AG04449 (cell line): ENCODE measurements at places on chromosomes 2 and 18.

GRCh38 chr18:74503137-74503536 lies 7.0 kb downstream of the CNDP2 start:
- no peak for DNase-seq

GRCh38 chr2:119531292-119531691 lies 7.0 kb upstream of the SCTR start:
- no peak for DNase-seq

DNA sequence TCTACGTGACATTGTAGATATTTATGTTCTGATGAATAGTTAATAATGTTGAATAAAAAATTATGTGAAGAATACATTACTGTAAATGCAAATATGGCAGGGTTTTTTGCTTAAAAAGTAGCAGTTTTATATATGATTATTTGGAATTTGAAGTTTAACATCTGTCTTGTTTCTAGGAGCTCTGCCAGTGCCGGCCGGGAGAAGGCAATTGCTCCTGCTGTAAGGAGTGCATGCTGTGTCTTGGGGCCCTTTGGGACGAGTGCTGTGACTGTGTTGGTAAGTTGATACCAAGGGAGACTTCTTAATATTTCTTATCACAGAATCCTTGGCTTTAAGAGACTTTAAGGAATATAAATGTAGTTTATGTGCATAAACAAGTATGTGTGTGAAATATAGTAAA lies 25.2 kb downstream of the TWSG1 start:
- no peak for DNase-seq

DNA sequence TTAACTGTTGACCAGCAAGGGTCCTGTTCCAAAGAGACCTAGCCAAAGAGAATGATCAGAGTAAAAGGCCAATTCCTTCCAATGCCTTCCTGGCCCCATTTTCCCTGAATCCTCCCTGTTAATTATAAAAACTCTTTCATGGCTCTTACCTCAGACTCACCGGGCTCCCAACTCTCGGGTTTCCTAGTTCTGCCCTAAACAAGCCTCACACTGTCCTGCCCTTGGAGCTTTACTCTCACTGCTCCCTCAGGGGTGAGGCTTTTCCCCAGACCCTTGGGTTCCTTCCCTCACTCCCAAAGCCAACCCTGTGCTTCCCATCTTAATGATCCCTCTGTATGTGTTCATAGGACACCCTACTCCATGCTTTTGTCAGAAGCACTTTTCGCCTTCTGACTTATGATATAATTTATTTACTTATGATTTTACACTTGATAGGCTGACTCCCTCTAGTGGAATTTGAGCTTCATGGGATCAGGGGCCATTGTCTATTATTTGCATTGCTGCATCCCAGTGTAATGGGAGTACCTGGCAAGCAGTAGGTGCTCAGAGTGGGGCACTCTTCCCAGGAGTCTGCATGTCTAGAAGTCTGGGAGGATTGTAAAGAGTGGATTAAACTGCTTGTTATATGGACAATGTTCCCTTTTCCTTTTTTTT lies 29.9 kb upstream of the ZNG1B start:
- no peak for DNase-seq

- no peak for DNase-seq
Measured at GRCh38 chr2:237604391-237604790, 13.9 kb upstream of the RAB17 start.

DNA sequence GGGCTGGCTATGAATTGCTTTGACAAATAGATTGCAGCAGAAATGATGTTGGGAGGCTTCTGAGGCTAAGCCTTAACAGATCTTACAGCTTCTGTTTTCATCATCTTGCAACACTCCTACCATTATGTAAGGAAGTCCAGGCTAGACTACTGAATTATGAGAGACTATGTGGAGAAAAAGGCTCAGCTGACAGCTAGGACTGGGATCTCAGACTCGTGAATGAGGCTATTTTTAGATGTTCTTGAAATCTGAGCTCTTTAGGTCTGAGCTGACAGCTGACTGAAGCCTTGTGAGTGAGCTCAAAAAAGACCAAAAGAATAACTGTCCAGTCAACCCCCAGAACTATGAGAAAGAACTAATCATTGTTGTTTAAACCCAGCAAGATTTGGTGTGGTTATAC lies 70.3 kb downstream of the VWC2L start:
- peak; percentile 3 for DNase-seq

- DNase-seq, result no peak
Measured at GRCh38 chr2:74100254-74101216, 47.2 kb downstream of the BOLA3 start.

GRCh38 chr18:11327391-11328009 lies 178.1 kb upstream of the PIEZO2 start:
- DNase-seq, result no peak

DNA sequence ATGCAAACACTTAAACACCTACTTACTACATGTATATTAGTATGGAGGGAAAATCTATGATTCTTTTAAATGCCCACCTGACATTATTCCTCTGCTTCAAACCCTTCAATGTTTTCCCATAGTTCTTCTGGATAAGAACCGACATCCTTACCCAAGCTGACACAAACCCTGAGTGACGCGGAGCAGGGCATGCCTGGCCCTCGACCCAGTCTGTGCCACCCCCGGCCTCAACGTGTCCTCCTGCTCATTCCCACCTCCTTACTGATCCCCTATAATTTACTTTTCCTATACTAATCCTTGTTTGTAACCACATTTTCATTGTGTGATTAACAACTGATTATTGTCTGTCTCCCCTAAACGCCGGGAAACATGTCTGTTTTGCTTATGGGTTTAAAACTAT lies 17.5 kb downstream of the KIDINS220 start:
- DNase-seq, result no peak

- no peak for DNase-seq
Measured at GRCh38 chr18:59996370-59996966, 96.7 kb downstream of the PMAIP1 start.

- DNase-seq, result no peak
Measured at GRCh38 chr2:99940963-99941362, 201.4 kb downstream of the AFF3 start.

DNA sequence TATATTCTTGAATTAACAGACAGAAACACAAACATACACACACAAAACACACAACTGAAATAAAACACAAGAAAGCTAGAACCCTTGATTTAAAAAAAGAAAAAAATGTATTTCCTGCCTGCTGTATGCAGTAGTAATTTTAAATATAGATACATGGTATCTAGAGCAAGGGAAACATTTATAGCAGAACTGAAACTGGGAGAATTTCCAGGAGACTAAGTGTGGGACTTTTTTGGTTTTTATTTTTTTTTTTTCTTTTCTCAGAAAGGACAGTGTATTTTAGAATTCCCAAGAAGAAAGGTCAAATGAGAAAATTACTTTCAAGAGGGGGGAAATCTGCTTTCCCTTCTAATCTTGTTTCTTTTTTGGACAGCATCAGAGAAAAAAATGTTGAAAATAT lies 558.9 kb upstream of the PKDCC start:
- DNase-seq, result no peak

DNA sequence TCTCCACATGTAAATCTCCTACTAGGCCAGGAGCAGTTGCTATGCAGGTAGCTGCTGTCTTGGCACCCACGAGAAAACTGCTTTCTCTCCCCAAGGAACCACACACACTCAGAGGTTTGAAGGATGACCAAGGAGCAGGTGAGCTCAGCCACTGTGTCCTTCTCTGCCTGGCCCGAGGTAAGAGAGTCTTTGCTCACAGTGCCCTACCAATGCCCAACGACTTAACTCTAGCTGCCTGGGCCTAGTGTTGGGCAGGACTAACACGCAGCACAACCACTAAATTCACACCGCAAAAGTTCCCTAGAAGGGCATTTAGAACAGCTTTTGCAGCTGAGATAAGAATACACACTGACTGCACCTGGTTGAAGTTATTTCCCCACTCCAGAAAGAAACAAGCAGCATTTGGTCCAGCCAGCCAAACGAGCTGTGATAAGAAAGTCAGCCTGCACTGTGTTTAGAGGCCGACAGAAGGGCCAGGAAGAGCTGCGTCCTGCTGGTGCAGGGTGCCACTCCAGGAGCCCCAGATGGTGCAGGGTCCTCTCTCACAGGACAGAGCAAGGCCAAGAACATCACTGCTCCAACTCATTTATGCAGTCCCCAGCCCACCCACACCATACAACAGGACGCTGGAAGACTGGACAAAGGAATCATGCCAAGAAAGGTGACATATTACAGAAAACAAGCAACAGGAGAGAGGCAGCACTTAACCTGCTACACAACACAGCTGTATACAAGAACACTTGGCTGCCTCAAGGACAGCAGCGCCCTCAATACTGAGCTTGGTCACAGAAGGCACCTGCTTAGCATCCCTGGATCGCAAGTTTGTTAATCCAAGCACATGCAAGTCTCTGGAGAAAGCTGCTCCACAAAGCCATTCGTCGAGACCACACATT lies 12.5 kb downstream of the HDLBP start:
- DNase-seq, result no peak

- no peak for DNase-seq
Measured at GRCh38 chr2:74091391-74091790, 56.3 kb downstream of the BOLA3 start.

DNA sequence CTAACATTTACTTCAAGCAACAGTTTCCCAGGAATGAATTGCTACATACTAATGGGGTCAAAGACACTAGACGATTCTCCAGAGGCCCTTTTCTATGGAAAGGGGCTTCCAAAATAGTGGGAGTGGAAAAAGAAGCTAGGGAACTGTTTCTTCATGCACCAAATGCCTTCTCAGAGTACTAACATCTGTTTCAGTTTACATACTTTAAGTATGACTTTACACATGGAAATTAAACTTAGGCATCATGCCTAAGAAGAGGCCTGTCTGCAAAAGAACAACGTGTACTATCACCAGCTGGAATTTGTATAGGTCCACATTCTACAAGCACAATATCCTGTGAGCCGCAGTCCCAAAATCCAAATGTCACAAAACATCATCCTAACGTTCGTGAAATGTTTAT lies 29.4 kb upstream of the WDR75 start:
- peak; percentile 80 for DNase-seq
